ENCODE measurements at places on chromosomes 4 and X. TPM values are rescaled to one million over a fixed set of nuclear protein-coding genes. Genes with fewer than 3 reads are reported as not detected.
A peak's percentile ranks its signal among the peaks of the same experiment; 100 is the strongest.

Gene SUPT20HL1
- total RNA-seq, result not detected

Gene MTMR8
- total RNA-seq, result 0.27 TPM

Gene CCDC110
- total RNA-seq, result 4.2 TPM

Gene APOOL
- total RNA-seq, result 2.6 TPM

Gene ITIH6
- total RNA-seq, result not detected

Gene NKAP
- 6.0 TPM for total RNA-seq

DNA sequence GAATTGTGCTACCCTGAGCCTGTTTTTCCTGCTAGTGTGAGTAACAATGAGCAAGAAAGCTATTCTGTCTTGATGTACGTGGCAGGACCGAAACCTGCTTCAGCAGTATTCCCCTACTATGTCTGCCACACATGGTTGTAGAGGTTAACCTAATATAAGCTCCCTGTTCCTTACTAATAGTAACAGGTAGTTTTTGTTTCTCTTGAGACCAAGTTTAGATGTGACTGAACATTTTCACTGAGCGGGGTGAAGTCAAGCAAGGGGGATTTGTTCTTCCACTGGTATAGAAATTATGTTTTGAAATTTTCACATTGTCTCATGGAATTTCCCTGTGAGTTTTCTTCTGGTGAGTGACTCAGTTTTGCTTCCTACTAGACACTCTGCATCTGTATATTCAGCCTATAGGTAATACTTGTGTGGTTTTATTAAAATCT, 37.3 kb downstream of the RRAGB start:
- no peak for DNase-seq

GRCh38 chr4:163747886-163748285, 253.4 kb downstream of the TMA16 start:
- DNase-seq, result no peak

- peak; percentile 15 for DNase-seq
These were observed 39.3 kb upstream of the FHDC1 start for GRCh38 chr4:152896811-152897210.

GRCh38 chrX:79182071-79182470, 37.6 kb downstream of the GPR174 start:
- DNase-seq, result no peak

GRCh38 chr4:82381235-82381634, 7.4 kb upstream of the HNRNPD start:
- DNase-seq, result no peak

GRCh38 chr4:163701916-163702315, 207.4 kb downstream of the TMA16 start:
- DNase-seq, result no peak

DNA sequence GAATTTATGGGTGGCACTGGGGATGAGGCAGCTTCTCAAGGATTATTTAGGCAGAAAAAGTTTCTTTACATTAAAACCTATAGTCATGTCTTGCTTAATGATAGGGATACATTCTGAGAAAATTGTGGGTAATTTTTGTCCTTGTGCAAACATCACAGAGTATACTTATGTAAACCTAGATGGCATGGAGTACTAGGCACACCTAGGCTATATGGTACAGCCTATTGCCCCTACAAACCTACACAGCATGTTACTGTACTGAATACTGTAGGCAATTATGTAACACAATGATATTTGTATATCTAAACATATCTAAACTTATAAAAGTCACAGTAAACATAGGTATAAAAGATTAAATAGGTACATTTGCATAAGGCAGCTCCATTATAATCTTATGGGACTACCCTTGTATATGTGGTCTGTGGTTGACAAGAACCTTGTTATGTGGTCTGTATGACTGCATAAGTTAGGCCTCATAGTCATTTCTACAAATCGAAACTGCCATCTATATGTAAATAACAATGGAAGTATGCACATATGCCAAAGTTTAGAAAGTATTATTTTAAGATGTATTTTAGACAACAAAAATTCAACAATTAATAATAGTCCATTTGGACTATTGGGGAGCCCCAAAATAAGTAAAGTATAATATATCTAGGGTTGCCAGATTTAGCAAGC, 87.3 kb downstream of the CFAP299 start:
- DNase-seq, result no peak

DNA sequence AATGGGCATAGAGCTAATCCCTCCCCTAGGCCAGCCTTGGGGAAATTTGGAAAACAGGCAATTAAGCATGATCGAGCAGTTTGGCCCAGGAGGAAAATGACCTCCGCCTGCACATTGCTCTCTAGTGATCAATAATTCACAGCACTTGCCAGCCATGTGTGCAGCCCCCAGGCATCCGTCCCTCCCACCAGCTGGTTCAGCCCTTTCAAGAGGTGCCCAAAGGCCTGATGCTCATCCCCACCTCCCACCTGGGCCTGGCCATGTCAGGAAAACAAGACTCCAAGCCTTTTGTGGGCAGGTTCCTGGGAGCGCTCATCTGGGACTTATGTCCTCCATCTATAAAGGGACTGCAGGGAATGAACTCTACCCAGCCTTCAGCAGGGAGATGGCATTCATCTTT, 17.5 kb upstream of the PPP2R2C start:
- DNase-seq, result no peak

DNA sequence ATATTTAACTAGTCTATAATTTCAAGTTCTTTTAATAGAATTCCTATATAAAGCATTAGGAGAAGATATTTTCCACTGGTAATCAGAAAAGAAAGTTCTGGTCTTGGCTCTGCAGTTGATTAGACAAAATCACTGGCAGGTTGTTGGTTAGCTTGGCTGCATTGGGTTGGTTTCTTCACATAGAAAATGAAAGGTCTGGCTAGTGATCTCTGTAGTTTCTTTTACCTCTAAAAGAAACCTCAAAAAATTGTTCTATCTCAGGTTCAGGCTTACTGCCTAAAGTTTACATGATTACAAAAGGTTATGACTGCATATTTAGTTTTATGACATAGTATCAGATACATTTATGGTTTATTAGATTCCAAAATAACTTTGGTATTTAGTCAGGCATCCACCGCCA, 95.8 kb upstream of the NAP1L5 start:
- DNase-seq, result no peak

DNA sequence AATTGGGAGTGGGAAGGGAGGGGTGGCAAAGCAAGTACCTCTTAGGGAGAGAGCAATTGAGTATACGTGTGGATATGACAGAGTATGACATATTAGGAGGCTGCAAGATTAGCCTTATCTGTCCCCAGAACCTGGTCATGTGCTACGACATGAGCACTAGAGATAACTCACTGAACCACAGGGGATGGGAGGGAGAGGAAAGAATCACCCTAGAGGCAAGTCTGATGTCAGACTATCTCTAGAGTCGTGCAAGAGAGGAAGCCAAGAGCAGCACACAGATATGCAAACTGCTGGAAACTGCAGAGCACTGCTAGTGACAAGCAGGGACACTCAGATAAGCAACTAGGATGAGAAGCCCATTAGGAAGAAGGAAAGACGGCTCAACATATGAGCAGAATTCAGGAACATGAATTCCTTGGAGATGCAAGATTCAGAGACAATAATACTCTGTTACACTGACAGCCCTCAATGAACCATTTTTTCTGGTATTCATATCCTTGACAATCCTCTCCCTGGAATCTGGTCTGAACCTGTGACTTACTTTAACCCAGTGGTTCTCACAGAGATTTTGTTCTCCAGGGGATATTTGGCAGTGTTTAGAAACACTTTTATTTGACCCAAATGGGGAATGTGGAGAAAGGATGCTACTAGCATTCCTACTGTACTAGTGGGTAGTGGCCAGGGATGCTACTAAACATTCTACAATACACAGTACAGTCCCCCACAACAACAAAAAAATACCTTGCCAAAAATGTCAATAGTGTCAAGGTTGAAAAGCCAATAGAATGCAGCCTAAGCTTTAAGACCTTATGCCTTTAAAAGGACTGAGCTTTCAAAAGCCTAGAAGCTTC, 84.0 kb upstream of the BMP2K start:
- DNase-seq, result peak; percentile 16

DNA sequence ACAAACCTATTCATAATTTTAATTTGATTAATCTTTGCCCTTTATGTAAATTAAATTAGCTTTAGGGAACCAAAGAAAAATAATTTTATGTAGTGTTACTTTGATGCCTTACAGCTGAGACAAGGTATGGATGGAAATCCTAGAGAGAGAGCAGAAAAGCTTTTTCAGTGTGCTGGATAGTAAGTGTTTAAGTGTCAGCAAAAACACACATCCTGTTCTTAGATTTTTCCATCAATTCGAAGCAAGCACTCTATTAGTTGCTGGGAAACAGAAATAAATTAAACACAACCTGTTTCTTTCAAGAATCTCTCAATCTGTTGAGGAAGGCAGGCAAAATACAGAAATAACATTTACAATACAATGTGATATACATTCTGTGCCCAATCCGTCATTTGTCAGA, 327.8 kb downstream of the GALNTL6 start:
- DNase-seq, result no peak

DNA sequence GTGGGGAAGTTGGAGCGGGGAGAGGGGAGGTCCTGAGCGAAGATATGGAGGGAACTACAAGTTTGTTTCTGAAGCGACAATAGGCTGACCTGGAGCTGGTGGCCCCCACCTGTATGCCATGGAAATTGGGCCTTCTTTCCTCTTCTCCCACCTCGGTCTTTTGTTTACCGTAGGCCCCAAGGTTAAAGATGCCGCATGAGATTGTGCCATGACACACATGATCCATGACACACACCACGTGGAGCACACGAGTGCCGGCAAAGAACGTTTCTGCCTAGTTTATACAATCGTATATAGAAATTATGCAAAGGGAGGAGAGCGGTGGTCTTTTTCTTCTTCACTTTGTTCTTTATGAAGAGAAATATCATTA, 408 bp downstream of the TMEM33 start:
- no peak for DNase-seq

- DNase-seq, result no peak
These were observed 719 bp upstream of the TCEAL4 start for GRCh38 chrX:103584596-103584995.

DNA sequence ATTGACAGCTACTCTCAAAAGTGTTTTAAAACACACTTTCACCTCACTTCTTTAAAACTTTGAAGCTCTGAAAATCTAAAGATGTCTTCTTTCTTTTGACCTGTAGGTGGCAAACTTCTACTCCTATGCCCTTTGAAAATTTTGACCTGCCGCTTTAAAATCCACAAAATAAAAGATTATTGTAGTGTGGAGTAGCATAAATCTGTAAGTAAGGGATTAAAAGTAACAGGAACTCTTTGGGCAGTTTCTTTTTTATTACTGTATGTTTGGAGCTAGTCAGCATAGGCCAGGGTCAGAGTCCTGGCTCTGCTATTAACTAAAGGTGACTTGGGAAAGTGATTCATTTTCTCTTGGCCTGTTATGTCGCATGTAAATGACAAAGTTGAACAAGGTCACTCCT, 25.5 kb downstream of the BBS12 start:
- peak; percentile 78 for DNase-seq

DNA sequence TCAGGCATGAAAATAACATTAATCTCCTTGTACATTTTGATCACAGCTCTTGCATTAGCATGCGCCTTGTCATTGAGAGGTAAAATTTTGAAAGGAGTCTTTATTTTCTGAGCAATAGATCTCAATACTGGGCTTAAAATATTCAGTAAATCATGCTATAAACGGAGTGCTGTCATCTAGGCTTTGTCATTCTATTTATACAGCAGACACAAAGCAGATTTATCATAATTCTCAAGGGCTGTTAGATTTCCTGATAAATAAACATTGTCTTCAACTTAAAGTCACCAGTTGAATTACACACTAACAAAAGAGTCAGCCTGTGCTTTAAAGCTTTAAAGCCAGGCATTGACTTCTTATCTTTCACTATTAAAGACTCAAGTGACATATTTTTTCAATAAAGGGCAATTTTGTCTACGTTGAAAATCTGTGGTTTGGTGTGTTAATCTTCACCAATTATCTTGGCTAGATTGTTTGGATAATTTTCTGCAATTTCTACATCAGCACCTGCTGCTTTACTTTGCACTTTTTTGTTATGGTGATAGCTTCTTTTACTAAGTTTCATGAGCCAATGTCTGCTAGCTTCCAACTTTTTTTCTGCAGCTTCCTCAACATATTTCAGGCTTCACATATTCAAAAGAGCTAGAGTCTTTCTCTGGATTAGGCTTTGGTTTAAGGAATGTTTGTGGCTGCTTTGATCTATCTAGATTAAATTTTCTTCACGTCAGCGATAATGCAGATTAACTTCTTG, 27.9 kb upstream of the UGT2B4 start:
- peak; percentile 23 for DNase-seq

GRCh38 chr4:133145758-133146573, 3.1 kb upstream of the PCDH10 start:
- no peak for DNase-seq

DNA sequence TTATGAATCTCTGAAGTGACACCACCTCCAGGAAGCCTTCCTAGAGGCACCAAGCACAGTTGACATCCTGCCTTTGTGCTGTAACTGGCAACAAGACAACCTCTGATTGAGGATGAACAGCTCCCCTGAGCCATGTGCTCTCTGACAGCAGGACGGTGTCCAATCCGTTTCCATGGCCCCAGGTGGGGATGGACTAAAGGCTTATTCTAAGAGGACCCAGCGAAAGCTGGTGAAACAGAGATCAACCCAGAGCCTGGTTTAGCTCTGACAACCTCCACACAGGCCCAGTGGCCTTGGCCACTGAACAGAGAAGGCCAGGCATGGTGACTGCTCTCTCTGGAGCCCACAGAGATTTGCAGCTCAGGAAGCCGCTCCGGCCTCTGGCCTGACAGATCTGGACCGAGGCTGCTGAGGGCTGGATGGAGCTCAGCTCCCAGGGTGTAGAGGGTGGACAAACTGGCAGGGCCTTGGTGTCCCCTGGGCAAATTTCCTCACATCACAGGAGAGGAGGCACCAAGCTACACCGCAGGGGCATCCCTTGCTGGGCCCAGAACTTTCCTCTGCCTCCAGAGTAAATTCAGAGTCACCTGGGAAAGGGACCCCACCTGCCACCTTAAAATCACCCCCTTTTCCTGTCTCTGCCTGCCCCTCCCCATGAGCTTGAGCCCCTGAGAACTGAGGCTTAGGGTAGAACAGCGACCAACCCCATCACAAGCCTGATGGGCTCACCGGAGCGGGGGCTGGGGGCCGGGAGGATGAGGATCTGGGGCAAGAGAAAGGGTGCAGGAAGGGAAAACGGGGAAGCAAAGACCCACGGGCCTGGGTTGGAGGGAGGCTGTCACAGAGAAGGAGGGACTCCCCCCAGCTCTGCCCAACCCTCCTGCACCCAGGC, 40.2 kb downstream of the HMX1 start:
- DNase-seq, result no peak

- DNase-seq, result peak; percentile 52
These were observed 149.6 kb downstream of the RAPGEF2 start for GRCh38 chr4:159252491-159252890.

DNA sequence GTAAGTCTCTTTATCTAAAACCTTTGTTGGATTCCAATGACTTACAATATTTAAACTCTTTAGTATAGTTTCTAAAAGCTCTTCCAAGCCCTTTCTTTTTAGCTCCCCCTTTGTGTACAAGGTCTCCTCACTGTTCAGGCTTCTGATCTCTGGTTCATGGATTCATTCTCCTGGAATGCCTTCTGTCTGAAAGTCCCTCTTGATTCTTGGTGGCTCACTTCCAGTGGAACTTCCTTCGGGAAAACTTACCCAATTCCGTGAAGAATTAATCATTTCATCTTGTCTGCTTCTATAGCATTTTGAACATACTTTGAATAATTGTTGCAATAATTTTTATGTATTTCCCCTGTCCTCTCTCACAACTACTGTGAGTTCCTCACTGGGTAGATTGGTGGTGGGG, 3.6 kb downstream of the ARHGAP24 start:
- peak; percentile 76 for DNase-seq

GRCh38 chr4:45865781-45866180, 258.1 kb downstream of the GABRG1 start:
- no peak for DNase-seq

All from fibroblast of the aortic adventitia (primary cell).